ENCODE measurements at places on chromosomes 1 and 21.
A peak's percentile ranks its signal among the peaks of the same experiment; 100 is the strongest.

DNA sequence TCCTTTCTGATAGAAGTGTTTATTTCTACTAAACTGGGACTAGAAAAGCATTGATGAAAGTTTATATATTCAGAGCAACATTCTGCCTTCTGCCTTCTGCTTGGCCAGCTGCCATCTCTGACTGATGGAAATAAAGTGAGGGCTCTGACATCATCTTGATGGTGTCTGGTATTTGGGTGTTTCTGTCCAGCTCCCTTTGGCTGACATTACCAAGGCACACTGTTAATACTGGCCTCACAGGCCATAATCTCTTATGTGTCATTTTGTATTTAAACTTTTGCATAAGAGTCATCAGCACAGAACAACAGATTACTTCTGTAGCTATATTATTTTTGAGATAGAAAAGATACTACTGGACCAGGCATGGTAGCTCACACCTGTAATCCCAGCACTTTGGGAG, 216.9 kb downstream of the RYR2 start:
- no peak for DNase-seq

DNA sequence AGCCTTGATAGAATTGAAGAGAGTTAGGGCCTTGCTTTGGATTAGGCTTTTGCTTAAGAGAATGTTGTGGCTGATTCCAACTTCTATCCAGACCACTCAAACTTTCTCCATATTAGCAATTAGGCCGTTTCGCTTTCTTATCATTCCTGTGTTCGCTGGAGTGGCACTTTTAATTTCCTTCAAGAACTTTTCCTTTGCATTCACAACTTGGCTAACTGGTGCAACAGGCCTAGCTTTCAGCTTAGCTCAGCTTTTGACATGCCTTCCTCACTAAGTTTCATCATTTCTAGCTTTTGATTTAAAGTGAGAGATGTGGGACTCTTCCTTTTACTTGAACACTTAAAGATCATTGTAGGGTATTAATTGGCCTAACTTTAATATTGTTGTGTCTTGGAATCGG, 183.6 kb upstream of the L1TD1 start:
- DNase-seq: no peak

DNA sequence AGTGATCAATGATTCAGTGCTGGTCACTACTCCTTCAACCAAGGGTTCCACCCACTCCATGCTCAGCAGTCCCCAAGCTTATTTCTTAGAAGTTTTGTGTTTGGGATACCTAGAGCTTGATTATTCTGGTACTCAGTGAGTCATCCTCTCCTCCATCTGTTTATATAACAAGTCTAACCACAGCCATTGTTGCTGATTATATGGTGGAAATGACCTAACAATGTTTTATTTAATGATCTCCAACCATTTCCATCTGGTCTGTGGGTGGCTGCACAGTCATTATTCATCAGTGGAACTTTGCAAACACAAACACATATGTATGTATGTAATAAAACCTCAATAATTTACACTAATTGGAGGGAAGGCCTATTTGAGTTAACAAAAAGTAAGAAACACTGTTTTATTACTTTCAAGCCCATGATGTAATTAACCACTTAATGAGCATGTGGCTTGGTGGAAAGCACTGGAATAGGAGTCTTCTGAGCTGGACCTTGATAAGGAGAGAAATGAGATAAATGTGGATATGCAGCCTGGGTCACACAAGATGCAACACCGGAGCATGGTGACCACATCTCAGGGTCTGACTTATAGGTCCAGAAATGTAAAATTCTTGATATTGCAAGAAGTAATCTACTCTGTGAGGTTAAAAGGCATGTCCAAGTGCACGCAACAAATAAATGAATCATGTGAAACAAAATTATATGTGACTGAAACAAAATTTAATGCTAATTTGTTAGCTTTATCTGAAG, 99.0 kb upstream of the WLS start:
- no peak for DNase-seq

DNA sequence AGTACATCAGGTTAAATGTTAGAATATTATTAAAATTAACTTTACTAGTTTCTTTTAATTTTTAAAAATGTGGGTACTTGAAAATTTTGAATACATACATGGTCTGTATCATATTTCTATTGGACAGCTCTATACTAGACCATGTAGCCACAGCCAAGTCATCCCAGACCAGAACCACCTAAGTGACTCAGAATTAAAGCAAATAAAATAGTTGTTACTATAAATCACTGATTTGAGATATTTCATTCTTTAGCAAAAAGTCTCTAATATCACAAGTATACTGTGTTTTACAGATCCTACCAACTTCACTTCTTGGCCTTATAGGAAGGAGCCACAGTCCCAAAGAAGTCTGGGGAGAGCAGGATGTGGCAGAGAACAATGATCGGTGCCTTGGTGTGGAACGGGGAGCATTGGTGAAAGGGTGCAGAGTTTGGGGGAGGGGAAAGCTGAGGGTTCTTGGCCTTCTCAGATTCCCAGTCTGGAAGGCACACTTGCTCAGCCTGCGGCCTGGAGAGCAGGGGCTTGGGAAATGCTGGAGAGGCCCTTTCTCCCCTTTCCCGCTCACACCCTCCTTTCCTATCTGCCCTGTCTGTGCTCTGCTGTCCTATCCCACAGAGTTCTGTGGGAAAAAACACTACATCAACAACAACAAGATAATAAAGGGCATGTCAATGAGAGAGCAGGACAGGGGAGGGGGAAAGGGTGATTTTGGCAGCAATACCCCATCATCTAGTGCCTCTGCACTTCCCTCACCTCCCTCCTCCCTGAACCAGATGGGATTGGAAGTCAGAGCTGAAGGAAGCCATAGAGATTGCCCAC, 122.1 kb downstream of the NGF start:
- no peak for DNase-seq

DNA sequence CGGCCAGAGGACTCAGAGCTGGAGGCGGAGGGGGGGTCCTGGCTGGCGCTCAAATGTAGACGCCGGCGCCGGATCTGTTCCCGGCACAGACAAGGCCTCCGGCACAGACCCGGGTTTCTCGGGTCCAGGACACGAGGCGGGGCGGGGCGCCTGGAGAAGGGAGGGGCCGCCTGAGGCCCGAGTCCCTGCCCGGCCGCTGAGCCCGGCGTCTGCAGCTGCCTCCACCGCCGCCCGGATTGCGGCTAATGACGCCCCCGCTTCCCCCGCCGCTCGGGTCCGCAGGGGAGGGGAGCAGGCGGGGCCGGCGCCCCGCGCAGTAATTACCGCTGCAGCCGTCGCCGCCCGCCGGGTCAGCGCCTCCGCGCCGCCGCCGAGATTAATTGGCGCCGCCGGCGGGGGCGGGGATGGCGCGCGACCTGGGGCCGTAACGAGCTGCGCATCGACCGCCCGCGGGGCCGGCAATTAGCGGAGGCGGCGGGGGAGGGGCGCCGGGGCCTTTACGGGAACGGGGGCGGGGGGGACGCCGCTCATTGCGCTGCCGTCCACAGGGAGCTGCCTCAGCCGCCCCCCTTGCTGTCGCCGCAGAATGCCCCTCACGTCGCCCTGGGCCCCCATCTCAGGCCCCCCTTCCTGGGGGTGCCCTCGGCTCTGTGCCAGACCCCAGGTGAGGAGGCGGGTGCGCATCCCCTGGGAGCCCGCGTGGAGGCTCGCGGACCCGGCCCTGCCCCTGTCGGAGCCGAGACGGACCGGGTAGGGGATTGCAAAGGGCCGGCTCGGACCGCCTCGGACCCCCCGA, 17.3 kb downstream of the NOC2L start:
- peak; percentile 97 for DNase-seq

DNA sequence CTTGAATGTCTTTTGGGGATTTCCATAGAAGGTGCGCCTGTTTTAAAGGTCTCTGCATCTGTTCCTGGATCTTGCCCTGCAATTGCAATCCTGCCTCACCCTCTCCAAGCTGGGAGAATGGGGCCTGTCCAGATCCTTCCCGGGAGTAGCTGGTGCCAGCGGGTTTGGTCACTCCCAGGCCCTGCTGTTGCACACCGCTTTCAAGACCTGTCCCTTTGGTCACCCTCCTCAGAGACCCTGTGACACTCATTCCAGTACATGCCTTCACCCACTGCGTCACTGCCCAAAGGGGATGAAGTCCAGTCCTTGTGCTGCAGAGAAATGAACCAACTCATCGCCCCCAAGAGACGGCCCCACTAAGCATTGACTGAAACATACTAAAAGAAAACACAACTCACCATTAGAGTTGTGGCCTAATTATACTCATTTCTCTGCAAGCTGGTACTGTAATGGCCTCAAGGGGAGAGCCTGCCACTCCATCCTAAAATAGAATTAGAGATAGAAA, 1.9 kb upstream of the IRF2BP2 start:
- DNase-seq: peak; percentile 86

DNA sequence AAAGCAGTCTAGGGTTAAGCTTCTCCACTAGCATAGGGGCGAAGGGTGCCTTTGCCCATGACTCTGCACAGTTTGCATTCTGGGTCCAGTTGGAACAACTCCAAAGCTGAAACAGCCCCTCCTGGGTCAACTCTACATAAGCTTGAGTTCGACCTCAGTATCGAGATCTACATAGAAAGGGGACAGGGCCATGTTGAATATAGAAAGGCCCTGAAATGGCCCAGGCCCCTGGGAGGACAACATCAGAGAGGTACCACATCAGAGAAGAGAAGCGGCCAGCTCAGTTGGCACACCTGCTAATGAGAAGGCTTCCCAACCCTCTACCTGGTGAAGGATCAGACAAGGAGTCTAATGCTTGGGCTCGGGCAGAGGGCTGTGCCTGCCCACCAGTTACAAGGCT, 1.6 kb downstream of the DENND2D start:
- DNase-seq: no peak

DNA sequence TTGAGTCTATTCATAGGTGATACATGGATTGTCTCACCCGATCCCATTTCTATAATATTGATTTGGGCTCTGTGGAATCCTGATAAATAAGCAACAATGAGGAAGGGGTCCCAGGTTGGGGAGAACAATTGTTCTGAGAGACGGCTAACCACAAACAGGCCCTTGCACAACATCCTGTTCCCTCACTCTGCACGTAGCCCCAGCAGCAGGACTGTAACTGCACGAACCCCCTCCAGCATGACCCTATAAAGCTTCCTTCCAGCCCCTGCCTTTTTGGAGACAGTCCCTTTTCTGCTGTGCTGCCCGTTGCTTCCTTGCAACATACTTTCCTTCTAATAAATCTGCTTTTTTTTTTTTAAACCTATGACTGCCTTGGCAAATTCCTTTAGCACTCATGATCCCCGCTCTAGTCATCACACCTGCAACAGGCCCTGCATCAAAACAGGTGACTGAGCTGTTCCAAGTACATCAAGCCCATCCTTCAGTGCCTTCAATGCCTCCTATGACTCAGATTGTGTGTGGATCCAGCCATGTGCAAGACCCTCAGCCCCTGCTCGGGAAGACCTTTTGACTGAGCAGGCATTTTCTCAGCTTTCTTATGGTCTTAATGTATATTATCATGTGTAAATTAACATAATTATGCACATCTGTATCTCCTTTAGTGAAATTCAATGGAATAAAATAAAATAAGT, 63.7 kb upstream of the B3GALNT2 start:
- DNase-seq: no peak

GRCh38 chr1:112589766-112590165, 29.2 kb downstream of the ST7L start:
- no peak for DNase-seq

DNA sequence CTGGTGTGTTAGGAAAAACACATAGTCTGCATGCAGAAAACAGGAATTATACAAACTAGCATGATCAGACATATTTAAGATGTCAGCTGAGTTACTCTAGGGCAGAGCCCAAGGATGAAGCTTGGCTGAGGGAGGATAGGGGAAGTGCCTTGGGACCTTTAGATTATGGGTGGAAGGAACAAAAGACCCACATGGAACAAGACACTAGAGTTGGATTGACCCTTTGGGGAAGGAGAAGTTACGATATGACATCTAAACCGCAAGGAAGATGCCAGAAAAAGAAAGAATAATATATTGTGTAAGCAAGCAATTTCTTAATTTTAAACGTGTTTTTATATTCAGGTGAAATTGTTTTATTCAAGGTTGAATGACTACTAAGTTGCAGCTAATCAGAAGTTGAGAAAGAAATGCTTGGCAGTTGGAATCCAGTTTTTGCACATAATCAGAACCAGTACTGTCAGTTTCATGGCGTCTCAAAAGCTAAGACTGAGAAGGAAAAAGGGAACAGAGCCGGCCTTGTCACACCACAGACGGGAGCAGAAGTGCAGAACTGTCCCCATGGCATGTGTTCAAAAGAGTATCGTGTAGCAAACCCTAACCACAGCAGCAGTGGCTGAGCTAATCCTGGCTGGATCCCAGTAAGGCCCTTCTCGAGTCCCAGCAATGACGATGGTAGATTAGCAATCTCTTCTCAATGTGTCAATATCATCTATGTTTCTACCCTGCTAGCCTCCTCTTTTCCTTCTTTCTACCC, 31.2 kb upstream of the IFNAR2 start:
- DNase-seq: no peak

DNA sequence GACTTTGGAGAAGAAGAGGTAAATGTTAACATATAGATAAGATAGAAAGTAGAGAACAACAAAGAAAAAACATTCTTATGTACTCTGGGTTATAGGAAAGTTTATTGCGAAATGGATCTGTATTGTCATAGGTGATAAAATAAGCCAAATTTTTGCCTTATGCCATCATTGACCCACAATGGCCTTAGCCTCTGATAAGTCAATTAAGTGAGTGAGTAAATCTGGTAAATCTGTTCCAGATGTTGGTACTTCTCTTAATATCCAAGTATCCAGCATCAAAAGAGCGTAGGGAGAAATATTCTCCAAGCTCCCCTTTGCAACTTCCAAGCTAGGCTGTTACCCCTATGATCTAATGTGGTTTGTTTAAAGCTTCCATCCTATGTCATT, 38.3 kb upstream of the CLCA4 start:
- no peak for DNase-seq

- DNase-seq: no peak
These were observed 171.5 kb upstream of the IRF2BP2 start for GRCh38 chr1:234781241-234782065.

GRCh38 chr21:16633831-16634459, 878.9 kb upstream of the CXADR start:
- no peak for DNase-seq

DNA sequence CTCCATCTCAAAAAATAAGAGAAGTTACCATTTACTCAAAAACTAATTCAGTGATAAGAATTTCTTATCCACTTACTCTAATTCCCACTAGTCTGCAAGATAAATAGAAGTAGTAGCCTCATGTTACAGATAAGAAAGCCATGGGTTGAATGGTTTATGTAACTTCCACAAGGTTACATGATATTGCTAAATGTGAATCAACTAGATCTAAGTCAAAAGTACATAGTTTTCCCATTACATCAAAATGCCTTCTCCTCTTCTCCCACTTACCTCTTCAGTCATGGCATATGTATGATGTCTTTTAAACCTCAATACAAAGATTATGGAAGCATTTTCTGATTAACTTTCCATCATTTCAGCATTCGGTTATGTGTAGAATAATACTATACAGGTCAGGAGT, 108.5 kb downstream of the ASH1L start:
- DNase-seq: no peak

- DNase-seq: no peak
These were observed 12.4 kb downstream of the FMOD start for GRCh38 chr1:203338335-203339036.

Data from posterior vena cava (tissue), 2 donors.